ENCODE measurements at places on chromosomes 6 and 20.

DNA sequence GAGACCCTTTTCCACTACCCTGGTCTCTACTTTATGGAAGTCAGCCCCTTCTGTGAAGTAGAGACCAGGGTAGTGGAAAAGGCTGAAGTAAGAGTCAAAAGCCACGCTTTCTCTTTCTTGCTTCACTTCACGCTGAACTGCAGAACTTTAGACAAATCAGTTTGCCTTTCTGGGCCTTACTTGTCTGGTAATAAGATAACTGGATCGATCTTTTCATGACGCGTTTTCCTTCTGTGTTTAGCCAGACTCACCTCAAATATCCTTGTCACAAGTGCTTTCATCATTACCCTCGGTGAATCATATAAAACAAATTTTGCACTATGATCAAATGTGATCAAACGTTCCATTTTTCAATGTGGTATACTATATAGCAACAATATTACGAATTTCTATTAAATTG, 170.7 kb downstream of the CLIC5 start:
- no peak for DNase-seq

- DNase-seq = peak; percentile 79
These were observed 18.4 kb upstream of the IFNGR1 start for GRCh38 chr6:137237413-137238170.

DNA sequence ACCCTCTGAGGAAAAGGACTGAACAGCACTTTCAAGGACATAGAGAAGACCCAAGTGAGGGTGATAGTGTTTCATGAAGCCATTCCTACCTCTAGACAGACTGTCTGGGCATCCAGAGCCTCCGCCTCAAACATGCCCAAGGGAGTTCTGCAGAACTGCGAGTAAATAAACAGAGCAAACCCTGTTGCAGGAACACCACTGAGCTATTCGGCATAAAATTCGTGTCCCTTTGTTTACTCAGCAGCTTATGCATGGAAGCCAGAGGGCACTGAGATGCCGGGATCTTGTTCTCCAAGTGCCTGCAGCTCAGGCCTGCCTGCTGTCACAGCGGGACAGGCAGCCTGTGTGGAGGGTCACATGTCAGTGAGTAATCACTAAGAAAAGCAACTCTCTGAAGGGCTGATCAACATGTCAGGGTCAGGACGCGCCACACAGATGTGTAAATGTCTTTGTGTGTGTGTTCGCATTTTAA, 164.9 kb upstream of the HEY2 start:
- DNase-seq = no peak

- DNase-seq = no peak
These were observed 63.7 kb downstream of the PHACTR3 start for GRCh38 chr20:59667981-59668515.

DNA sequence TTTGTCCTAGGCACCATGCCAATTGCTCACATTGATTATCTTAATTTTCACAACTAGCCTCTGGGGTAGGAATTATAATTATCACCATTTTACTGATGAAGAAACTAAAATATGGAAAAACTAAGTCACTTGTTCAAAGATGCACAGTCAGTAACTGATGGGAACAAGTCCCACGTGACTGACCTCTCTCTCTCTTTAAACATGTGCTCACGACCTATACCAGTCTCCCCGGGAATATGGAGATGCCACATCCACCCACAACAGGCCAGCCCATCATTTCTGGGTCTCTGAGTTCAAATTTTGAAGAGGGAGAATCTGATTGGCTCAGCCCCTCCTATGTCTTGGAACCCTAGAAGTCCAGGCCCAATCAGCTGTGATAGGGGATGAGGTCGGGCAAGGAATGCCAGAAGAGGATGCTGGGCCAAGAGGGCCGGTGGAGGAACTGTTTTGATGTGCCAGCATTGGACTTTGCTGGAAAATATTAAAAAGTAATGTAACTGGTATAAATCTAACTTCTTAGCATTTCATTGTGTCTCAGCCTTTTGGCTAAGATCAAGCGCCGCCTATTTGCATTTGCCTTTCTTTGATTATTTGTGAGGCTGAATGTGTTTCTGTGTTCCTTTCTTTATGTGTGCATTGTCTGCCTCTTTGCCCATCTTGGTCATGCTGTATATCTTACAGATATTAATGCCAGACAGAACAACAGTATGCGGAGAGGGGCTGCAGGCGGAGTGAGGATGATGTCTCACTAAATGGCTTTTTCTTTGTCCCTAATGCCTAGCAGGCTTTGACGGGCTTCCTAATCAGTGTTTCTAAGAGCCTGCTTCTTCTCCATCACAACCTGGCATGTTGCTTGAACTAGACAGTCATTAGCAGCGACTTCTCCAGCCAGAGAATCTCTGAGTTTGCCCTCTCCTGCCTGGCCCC, 126.6 kb downstream of the VEGFA start:
- no peak for DNase-seq

- no peak for DNase-seq
These were observed 13.9 kb downstream of the PTK7 start for GRCh38 chr6:43089874-43090558.

DNA sequence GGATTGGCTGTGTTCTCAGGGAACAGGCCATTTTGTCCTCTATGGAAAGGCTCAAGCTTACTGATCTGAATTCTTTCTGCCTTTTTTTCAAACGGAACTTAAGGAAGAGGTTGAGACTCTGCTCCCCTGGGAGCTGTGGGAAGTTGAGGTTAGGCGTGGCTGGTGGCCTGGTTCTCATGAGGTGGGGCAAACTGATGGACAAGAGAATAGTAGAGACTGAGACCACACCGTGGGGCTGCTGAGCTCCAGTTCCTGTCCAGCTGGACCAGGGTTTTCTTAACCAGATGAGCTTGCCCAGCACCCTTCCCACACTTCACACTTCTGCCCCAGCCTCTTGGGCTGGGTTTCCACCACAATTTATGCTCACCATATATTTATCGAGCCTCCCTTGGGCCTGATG, 6.1 kb downstream of the AP5S1 start:
- DNase-seq = no peak

DNA sequence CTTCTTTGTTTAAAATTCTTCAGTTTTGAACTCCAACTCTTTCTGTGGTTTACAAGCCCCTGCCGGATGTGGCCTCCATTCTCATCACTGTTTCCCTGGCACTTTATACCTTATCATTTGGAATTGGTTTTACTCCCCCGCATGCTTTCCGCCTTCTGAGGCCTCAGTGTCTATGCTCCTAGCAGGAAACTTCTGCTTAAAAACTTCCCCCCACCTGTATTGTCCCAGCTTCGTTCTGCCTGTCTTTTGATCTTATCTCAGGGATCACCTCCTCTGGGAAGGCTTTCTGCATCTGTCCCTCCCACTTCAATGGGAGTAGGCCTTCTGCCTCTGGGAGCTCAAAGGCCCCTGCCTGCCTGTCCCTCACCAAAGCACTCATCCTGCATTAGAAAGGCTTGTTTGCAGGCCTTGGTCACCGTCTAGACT, 3.4 kb upstream of the ANGPT4 start:
- DNase-seq = no peak

GRCh38 chr20:62700261-62700930, 8.2 kb upstream of the NTSR1 start:
- DNase-seq = no peak

- no peak for DNase-seq
These were observed 7.2 kb downstream of the PNLDC1 start for GRCh38 chr6:159807150-159807858.

DNA sequence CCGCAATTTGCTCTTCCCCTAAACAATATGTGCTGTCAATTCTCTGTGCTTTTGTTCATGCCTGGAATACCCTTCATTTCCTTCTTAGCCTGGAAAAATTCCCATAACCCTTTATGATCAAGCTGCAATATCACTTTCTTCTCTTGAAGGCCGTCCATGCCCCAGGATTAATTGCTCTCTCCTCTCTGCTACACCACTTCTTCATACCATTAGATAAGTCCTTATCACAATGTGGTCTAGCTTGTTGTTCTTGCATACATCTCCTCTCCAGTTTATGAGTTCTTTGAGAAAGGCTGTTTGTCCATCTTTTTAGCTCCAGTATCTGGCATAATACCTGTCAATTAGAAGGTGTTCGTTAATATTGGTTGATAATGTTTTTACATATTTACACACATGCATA, 111.2 kb upstream of the SAMD5 start:
- no peak for DNase-seq

GRCh38 chr6:128570680-128571063, 50.3 kb upstream of the PTPRK start:
- no peak for DNase-seq

- no peak for DNase-seq
These were observed 120.3 kb upstream of the LGSN start for GRCh38 chr6:63440057-63440456.

DNA sequence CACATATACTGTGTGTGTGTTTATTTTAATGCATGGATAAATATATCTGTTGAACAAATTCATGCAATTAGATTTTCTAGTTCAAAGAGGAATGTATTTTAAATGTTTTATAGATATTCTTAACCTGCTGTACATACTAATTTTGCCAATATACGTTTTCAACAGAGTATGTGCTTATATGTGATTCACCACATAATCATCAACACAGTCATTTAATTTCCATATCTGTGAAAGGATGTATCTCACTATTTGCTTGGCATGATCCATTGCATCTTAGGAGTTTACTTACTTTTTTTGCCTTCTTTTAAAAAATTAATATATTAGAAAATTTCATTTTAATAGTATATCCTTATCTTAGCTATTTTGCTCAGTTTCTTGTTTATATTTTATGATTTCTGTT, 902.3 kb upstream of the CITED2 start:
- DNase-seq = no peak

Data from BJ (cell line).